Stimulated activated CD4-positive, alpha-beta T cell treated with anti-CD3 and anti-CD28 coated beads, Interleukin-1b, Interleukin-23, amount 100 ng/mL, for 24 hours (primary cell): ENCODE measurements at places on chromosomes 3 and 15.

DNA sequence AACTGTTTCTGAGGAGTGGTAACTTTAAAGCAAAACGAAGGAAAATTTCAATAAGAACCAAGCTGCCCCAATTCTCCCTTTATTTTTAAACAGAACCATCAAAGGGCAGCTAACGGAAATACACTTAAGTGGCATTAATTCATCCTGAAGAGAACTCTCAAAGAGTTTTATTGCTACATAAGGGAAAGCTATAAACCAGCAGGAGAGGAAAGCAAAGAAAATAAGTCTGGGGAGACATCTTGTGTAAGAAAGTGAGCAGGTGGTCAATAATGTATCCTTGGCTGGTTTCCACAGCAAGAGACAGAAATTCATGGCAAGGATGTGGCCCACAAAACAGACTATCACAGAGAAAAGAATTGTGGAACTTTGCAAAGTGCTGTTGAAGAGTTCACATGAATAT is 40.0 kb upstream of the CMSS1 start:
- DNase-seq: no peak

DNA sequence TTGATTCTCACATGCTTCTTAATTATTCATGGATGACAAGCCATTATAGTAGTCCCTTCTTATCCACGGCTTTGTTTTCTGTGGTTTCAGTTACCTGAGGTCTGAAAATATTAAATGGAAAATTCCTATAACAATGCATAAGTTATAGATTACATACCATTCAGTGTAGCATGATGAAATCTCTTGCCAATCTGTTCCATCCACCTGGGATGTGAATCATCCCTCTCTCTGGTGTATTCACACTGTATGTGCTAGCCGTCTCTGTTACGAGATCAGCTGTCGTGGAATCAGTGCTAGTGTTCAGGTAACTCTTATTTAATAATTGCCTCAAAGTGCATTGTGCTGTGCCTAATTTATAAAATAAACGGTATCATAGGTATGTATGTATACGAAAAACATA is 5.2 kb downstream of the WDR5B start:
- no peak for DNase-seq

DNA sequence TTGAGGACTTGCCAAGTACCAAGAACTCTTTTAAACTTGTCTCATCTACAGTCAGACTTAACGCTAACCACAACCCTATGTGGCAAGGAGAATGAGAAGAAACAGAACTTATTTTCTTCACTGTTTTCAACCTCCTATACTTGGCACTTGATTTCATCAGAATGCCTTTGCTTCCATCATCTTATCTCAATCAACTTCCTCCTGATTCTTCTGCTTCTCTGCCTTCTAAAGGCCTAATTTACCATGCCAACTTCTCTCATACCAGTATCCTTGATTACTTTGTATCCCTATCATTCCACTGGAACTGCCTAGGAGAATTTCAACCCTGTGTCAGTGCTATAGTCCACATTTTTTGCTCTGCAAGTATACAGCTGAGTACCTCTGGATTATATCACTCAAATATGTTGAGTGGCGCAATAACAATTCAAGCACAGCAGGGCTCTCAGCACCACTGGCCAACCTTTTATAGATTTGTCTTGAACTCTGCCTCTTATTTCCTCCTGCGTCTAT is 413.6 kb downstream of the ROBO1 start:
- DNase-seq: no peak

GRCh38 chr15:80201256-80202015 is 48.6 kb downstream of the FAH start:
- no peak for DNase-seq

- DNase-seq: no peak
These were observed 32.2 kb downstream of the DPPA2 start for GRCh38 chr3:109284071-109284470.

DNA sequence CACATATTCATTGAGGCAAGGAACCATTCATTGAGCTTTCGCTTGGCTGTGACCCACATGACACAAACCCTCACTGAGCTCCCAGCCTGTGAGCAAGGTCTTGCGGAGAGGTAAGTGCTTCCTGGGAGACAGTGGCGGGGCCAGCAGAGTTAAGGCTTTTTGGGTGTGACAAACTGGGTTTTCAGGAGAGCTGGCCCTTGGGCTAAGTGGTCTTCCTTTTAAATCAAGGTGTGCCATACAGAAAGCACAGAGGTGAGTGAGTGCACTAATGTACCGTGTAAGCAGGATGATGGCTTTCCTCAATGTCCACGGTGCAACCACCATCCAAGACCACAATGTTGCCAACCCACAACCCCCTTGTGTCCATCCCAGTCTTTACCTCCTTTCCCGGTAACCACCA is 28.6 kb downstream of the POMGNT2 start:
- no peak for DNase-seq

GRCh38 chr15:25095179-25095578 is 140.4 kb downstream of the SNRPN start:
- no peak for DNase-seq

GRCh38 chr3:26018889-26019288 is 229.0 kb downstream of the OXSM start:
- no peak for DNase-seq

- DNase-seq: no peak
These were observed 436.8 kb downstream of the MFSD1 start for GRCh38 chr3:159238646-159239045.

GRCh38 chr3:53156368-53156834 is 4.6 kb upstream of the PRKCD start:
- DNase-seq: no peak

DNA sequence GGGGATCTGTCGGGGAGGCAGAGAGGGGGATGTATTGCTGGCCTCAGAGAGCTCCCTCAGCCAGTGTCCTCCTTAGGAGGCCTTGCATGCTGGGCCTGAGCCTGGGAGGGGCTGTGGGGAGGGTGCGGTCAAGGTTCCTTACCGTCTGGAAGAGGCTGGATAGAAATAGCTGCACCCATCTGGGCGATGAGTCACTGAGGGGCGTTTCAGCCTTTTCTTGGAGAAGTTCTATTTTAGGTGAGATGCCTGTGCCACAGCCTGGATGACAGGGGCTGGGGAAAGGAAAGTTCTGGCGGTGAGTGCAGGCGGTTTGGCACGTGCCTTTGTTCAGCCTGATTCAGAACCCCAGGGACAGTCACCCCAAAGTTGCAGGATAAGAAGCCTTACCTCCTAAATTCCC is 35.7 kb upstream of the APEH start:
- DNase-seq: no peak

- DNase-seq: no peak
These were observed 3.8 kb upstream of the GABRR3 start for GRCh38 chr3:98038876-98039275.

GRCh38 chr3:29314727-29315088 is 33.8 kb downstream of the RBMS3 start:
- DNase-seq: no peak

DNA sequence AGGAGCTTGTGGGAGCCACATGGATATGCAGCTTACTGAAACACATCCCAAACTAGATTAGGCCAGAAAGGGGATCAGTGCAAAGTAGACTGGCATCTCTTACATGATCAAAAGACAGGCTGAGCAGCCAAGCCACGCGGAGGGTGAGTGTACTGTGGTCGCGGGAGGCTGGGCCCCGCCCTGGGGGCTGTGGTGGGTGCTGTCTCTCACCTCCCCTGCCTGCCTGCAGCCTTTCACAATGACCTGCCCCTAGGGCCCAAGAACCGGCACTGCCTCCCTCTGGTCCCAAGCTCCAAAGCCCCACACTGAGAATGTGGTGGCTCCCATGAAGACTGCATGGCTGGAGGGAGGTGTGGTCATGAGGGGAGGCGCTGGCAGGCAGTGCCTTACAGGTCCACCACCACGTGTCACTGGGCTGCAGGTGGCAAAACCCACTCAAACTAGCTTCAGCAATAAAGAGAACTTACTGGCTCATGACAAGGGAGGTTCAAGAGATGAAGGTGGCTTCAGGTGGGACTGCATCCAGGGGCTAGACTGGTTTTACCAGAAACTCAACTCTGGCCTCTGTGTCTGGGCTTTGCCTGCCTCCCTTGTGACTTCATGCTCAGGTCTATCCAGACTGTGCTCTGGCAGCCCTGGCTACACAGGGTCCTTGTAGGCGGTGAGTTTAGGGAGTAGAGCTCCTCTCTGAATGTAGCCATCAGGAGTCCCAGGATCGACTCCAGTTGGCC is 27.4 kb upstream of the PLXND1 start:
- no peak for DNase-seq

DNA sequence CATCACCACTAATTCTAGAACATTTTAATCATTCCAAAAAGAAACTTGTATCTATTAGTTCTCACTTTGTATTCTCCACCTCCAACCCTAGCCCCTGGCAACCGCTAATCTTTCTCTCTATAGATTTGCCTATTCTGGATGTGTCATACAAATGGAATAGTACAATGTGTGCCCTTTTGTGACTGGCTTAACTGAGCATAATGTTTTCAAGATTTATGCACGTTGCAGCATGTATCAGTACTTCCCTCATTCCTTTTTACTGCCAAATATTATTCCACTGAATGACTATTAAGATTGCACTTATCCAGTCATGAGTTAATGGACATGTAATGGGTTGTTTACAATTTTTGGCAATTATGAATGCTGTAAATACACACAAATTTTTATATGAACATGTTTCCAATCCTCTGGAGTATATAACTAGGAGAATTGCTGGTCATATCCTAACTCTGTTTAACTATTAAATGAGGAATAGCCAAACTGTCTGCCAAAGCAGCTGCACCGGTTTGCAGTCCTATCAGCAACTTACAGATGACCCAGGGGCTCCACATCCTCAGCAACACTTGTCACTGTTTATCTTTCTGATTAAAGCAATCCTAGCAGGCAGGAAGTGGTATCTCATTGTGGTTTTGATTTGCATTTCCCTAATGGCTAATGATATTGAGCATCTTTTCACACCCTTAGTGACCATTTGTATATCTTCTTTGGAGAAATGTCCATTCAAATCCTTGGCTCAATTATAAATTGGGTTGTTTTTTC is 42.9 kb downstream of the DCUN1D1 start:
- DNase-seq: no peak

- DNase-seq: peak; percentile 20
These were observed 85.2 kb downstream of the KBTBD8 start for GRCh38 chr3:67083277-67083676.

GRCh38 chr3:59994732-59995304 is 945.0 kb upstream of the CFAP20DC start:
- DNase-seq: no peak

GRCh38 chr3:146873748-146874147 is 268.6 kb upstream of the PLSCR5 start:
- no peak for DNase-seq

DNA sequence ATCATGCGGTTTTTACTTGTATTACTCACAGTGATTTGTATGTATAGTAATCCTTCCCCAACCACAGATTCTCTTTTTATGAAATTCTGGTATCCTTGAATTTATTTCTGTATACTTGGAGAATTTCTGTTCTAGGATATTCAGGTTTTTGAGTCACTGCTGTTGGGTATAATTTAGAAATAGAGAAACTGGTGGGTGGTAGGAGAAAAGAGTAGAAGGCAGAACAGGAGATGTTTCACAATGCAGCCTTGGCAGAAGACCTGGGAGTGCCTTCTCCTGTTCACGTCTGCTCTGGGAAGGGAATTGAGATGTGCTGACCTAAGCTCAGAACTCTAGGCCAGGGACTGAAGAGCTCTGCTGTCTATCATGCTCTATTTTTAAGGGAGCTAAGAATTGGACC is 193.6 kb downstream of the EPHB1 start:
- DNase-seq: no peak

- no peak for DNase-seq
These were observed 74.6 kb downstream of the ITGB5 start for GRCh38 chr3:124812291-124813265.

DNA sequence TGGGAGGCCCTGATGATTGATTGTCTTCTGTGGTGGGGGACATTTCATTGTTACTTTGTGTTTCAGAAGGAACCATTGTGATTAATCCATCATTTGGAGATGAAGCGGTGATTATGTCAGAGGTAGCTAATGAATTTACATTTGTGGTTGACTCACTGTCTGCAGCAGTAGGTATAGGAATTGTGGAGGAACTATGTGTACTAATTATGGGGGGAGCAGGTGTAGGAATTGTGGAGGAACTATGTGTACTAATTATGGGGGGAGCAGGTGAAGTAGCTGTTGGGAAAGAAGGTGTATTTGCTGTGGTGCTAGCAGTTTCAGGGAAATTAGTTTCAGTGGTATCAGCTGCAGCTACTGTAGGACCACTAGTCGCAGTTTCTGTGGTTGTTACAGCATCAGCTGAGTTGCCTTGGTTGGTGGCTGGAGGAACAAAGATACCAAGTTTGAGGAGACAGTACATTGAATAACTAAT is 6.9 kb downstream of the MUC13 start:
- no peak for DNase-seq

- no peak for DNase-seq
These were observed 59.5 kb upstream of the NDUFB4 start for GRCh38 chr3:120536642-120537041.

DNA sequence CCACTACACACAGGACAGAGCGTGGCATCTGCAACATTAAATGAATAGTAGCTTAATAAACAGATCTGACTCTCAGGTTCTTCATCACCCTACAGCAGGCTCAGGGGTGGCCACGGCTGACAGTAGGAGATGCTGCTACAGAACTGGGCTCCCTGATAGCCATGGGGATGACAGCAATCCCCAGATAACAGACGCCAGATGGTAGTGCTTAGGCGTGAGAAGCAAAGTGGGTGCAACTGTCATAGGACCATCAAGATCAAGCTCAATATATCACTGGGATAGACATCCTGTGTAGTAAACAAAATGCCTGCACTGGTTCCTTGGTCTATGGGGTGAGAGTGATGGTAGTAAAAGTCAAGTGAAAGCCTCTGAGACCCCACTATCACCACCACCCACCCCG is 2.6 kb upstream of the TPRA1 start:
- DNase-seq: no peak

GRCh38 chr3:152454076-152454875 is 185.5 kb downstream of the MBNL1 start:
- DNase-seq: no peak

GRCh38 chr3:11643201-11643603 is 513 bp downstream of the VGLL4 start:
- no peak for DNase-seq

GRCh38 chr15:92636908-92637481 is 18.6 kb downstream of the FAM174B start:
- DNase-seq: no peak

DNA sequence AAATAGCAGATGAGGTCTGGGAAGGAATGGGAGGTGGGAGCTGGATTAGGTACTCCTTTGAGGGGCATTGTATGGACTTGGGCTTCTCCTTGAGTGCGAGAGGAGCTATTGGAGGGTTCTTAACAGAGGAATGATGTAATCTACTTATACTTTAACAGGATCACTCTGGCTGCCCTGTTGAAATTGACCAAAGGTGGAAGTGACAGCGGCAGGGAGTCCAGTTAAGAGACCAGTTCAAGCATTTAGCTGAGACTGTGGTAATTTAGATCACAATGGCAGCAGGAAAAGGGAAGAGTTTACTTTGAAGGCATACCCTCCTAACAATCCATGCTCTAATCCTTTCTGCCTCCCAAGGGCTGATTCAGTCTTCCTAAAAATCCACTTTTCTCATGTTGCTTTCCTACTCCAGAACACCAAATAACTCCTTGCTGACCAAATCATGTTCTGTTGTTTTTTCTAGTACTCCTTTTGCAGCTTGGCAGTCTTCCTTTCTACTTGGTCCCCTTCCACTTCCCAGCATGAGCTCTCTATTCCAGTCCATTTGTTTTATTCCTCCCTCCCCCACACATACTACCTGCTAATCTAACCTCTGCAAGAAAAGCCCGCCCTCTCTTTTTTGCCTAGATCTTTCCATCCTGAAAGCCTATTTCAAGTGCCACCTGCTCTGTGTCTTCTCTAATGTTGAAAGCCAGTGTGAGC is 139.4 kb downstream of the NECTIN3 start:
- no peak for DNase-seq

- no peak for DNase-seq
These were observed 27.7 kb downstream of the ABTB1 start for GRCh38 chr3:127700406-127700805.
